ENCODE measurements at places on chromosomes 16 and 17. TPM values are rescaled to one million over a fixed set of nuclear protein-coding genes. Genes with fewer than 3 reads are reported as not detected.

Gene ASPA
- 0.63 TPM for total RNA-seq

Gene C1QTNF1
- total RNA-seq = 12.2 TPM

Gene MAP2K4
- 47.8 TPM for total RNA-seq

Gene CD300H
- not detected for total RNA-seq

Gene KRTAP4-5
- not detected for total RNA-seq

Gene DHX58
- 11.6 TPM for total RNA-seq

Gene TMIGD1
- total RNA-seq = not detected

Gene ZNF668
- 20.6 TPM for total RNA-seq

Gene USH1G
- not detected for total RNA-seq

Gene SLC5A2
- total RNA-seq = not detected

Gene RAB40B
- 23.7 TPM for total RNA-seq

Gene CDC42EP4
- 30.6 TPM for total RNA-seq

Gene CCDC78
- 1.0 TPM for total RNA-seq

Gene CD300LB
- total RNA-seq = not detected

Gene EMP2
- 26.0 TPM for total RNA-seq

Gene CHST5
- total RNA-seq = 0.25 TPM

Gene CD300E
- not detected for total RNA-seq

Gene TPPP3
- total RNA-seq = not detected

Gene FOXN1
- total RNA-seq = not detected

Gene CLEC18B
- 0.22 TPM for total RNA-seq

Gene C17orf67
- total RNA-seq = 1.3 TPM

Gene ARL17B
- total RNA-seq = 2.6 TPM

Gene KRTAP16-1
- not detected for total RNA-seq

Gene GPR142
- total RNA-seq = not detected

Gene CHST6
- total RNA-seq = 0.76 TPM

Gene ABCA8
- 8.0 TPM for total RNA-seq

Gene MYBBP1A
- total RNA-seq = 51.7 TPM

Gene CA7
- 0.65 TPM for total RNA-seq
